Progenitor cell of endocrine pancreas (in vitro differentiated cells): ENCODE measurements at places on chromosomes 4 and X. TPM values are rescaled to one million over a fixed set of nuclear protein-coding genes. Genes with fewer than 3 reads are reported as not detected.

Gene L1CAM
- total RNA-seq, result 1.4 and 2.4 TPM in 2 replicates

Gene TMEM35A
- 5.8 and 7.6 TPM in 2 replicates for total RNA-seq

Gene HS6ST2
- 14.8 and 23.6 TPM in 2 replicates for total RNA-seq

Gene BMX
- not detected in 2 replicates for total RNA-seq

Gene PPP1R2C
- not detected in 2 replicates for total RNA-seq

Gene RTL9
- 1.4 and 1.5 TPM in 2 replicates for total RNA-seq
